ENCODE measurements at places on chromosomes 13 and 19.
A peak's percentile ranks its signal among the peaks of the same experiment; 100 is the strongest.

DNA sequence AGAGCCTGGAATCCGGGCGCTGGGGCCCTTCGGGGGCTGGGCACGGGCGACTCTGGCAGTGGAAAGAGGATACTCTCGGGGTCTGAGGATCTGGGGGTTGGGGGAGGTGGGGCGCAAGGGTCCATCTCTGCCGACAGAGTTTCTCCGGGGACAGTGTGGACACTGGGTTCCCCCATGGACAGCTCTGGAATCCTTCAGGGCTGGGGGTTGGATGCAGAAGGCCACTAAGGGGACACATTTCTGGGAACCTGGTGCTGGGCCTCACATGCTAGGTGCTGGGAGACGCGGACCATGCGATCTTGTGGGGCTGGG, 2.3 kb downstream of the TGFBR3L start:
- peaks cover 21% of the 10 kb centered on the region for H3K27me3 ChIP-seq
- peaks cover 35% of the 10 kb centered on the region for H3K36me3 ChIP-seq
- H3K4me1 ChIP-seq: peaks cover 41% of the 10 kb centered on the region
- no peak overlapping the region for H3K27ac ChIP-seq

- H3K4me1 ChIP-seq: no peaks in the 10 kb centered on the region
- H3K27me3 ChIP-seq: no peaks in the 10 kb centered on the region
- DNase-seq: peak; percentile 85
- H3K4me3 ChIP-seq: no peak overlapping the region
- no peak overlapping the region for H3K27ac ChIP-seq
- H3K36me3 ChIP-seq: no peaks in the 10 kb centered on the region
These were observed 12.8 kb downstream of the SHC2 start for GRCh38 chr19:447816-448560.

DNA sequence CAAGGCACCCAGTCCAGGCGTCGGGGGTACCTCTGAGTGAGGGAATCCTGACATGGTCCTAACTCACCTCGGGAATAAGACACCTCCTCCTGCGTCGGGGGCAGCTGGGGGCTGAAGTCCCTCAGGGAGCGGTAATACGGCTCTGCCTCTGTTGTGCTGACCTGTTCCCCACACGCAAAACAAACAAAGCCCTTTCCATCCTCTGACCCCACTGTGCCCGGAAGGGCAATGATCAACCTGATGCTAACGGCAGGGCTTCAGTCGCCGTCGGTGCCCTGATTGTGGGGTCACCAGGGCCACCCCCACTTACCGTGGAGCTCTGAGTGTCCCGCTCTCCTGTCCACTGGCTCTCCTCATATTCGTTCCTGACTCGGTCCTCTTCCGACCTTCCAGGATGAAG, 18.3 kb upstream of the PRODH2 start:
- no peak overlapping the region for H3K27ac ChIP-seq
- no peaks in the 10 kb centered on the region for H3K36me3 ChIP-seq
- peaks cover 26% of the 10 kb centered on the region for H3K27me3 ChIP-seq
- no peak for DNase-seq
- H3K4me1 ChIP-seq: no peaks in the 10 kb centered on the region
- H3K4me3 ChIP-seq: no peak overlapping the region

DNA sequence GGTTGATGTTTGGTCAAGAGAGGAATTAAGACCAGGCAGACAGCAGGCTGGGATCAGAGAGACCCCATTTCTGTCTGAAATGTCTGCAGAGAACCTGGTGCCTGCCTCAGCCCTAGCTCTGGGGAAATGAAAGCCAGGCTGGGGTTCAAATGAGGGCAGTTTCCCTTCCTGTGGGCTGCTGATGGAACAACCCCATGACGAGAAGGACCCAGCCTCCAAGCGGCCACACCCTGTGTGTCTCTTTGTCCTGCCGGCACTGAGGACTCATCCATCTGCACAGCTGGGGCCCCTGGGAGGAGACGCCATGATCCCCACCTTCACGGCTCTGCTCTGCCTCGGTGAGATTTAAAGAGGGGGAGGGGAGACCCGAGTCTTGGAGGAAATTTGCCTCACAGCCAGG, at the start of gene LILRB4:
Gene LILRB4 (plus strand): TSS at position 256 of the 400 bp plus-strand sequence. CDS start 49 bp downstream, at position 305.
- H3K4me3 ChIP-seq: peak within 1 kb of the TSS; percentile 16
- no peaks in the 10 kb centered on the region for H3K27me3 ChIP-seq
- no peaks in the 10 kb centered on the region for H3K4me1 ChIP-seq
- H3K36me3 ChIP-seq: no peaks in the 10 kb centered on the region
- H3K27ac ChIP-seq: no peak within 1 kb of the TSS
- DNase-seq: no peak

DNA sequence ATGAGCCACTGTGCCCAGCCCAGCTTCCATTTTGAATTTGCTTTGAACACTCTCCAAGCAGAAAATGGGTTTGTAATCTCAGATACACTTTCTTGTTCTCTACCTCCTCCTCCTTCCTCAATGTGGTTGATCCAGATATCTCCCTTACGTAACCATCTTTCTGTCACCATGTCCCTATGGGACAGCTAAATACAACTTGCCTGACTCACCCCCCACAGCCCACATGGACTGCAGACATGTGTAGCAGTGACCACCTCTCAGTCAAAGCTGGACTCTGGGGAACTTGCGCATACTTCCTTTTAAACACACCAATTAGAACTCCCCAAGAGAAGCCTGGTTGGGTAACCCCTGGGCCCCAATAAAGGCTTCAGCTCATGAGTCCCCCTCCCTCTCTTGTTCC, 10.8 kb upstream of the ZNF799 start:
- no peaks in the 10 kb centered on the region for H3K27me3 ChIP-seq
- H3K4me3 ChIP-seq: no peak overlapping the region
- H3K36me3 ChIP-seq: no peaks in the 10 kb centered on the region
- no peak for DNase-seq

DNA sequence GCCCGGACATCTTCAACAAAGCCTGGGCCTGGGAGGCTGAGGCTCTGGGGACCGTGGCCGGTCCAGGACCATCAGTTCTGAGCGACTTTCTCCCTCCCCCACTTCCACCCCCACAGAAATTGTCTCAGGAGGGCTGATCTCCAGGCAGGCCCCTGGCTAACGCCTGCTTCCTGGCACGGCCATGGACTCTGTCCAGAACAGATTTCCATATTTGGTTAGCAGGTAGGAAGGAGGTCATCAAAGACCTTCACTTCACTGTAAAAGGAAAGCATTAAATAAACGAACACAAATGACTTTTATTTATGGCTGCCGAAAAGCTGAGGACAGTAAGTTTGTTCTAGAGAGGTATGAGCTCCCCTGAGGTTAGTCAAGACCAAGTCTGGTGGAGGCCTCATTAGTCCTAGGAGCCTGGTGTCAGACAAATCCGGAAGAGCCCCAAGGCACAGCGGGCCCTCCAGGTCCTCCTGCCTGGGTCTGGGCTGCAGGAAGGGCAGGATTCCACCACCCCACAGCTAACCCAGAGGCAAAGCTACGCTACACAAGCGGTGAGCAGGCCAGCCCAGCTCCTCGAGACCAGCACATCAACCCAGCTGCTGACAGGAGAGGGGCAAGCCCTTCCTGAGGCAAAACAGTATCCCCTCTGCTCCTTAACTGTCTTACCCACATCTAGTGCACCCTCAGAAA, 4.6 kb upstream of the PLPP2 start:
- no peak overlapping the region for H3K4me3 ChIP-seq
- peaks cover 20% of the 10 kb centered on the region for H3K4me1 ChIP-seq
- no peak overlapping the region for H3K27ac ChIP-seq
- no peak for DNase-seq
- H3K36me3 ChIP-seq: no peaks in the 10 kb centered on the region
- H3K27me3 ChIP-seq: peaks cover 46% of the 10 kb centered on the region

GRCh38 chr13:25902891-25903341, 148.9 kb downstream of the SHISA2 start:
- H3K27me3 ChIP-seq: no peaks in the 10 kb centered on the region
- no peaks in the 10 kb centered on the region for H3K36me3 ChIP-seq
- H3K4me3 ChIP-seq: no peak overlapping the region
- H3K4me1 ChIP-seq: peaks cover 11% of the 10 kb centered on the region
- no peak overlapping the region for H3K27ac ChIP-seq
- no peak for DNase-seq

DNA sequence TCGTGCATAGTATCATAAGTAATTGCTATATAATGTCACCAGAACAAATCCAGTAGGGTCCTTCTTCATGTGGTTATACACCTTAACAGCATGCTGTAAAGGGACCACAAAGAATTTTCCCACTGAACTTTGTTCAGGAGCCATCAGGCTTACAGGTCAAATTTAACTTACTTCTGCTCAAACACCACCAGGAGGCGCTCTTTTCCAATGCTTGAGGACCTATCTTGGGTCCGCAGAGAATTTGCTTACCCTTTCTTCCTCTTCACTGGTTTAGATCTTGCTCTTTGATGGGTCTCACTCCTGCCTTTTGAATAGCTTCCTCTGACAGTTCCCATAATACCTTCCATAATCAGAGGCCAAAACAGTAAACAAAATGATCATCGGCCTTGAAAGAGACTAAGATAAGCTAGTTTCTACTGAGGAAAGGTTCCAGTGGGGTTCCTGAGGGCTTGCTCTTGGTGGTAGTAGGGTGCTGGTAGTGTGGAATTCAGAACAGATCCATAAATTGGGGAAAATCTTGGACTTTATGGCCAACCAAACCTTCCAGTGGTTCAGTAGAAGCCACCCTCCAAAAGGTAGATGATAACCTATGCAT, 37.4 kb downstream of the SCGB2B2 start:
- H3K27me3 ChIP-seq: no peaks in the 10 kb centered on the region
- H3K4me3 ChIP-seq: no peak overlapping the region
- H3K36me3 ChIP-seq: no peaks in the 10 kb centered on the region

- no peaks in the 10 kb centered on the region for H3K27me3 ChIP-seq
- H3K27ac ChIP-seq: no peak overlapping the region
- no peaks in the 10 kb centered on the region for H3K4me1 ChIP-seq
- H3K4me3 ChIP-seq: no peak overlapping the region
These were observed 1646.2 kb upstream of the SPRY2 start for GRCh38 chr13:81987159-81987558.

- no peaks in the 10 kb centered on the region for H3K27me3 ChIP-seq
- H3K27ac ChIP-seq: no peak overlapping the region
- no peak overlapping the region for H3K4me3 ChIP-seq
- peaks cover 11% of the 10 kb centered on the region for H3K36me3 ChIP-seq
These were observed 42.5 kb downstream of the RASA3 start for GRCh38 chr13:114089751-114090400.

DNA sequence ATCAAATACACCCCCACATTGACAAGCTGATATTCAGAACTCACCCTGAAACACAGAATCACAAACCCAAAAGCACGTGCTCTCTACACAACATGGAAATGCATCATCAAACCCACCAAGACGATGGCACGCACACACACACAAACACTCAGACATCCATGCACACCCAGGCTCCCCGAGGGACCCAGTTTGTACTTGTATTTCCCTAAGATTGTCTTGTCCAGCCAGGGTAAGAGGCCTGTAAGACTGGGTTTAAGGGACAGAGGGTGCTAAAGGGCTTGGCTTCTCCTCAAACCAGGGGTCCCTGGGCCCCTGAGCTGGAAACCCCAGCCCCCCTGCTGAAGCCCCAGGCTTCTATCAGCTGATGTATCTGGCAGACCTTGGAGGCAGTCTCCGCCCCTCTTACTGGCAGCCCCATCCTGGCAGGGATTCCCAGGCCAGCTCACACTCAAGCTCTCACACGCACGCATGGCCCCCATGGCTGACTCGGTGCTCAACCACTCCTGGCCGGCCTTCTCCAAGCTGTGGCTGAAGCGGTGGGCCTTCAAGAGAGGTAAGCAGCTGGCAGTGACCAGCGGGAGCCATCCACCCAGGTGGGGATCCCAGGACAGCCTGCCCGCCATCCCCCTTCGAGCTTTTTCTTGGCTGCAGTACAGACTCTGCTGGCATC, 6.5 kb downstream of the ARHGEF18 start:
- H3K36me3 ChIP-seq: no peaks in the 10 kb centered on the region
- no peaks in the 10 kb centered on the region for H3K4me1 ChIP-seq
- peaks cover 21% of the 10 kb centered on the region for H3K27me3 ChIP-seq
- H3K27ac ChIP-seq: no peak overlapping the region
- peak overlapping the region; percentile 73 for H3K4me3 ChIP-seq

DNA sequence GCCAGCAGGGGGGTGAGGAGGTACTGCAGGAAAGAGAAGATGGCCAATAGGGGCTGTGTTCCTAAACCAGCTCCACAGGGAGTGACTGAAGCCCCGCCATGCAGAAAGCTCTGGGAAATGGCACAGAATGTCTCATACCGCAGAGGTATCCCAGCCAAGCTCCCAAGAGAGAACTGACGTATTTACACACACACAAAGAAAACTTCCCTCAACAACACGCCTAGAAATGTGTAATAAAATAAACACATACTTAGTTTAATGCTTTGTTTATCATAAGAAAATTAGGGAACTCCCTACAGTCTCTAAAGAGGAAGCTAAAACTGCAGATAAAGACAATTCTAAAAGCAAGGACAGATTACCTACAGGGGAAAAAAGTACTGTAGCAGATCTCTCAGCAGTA, 40.0 kb downstream of the ESD start:
- H3K27me3 ChIP-seq: no peaks in the 10 kb centered on the region
- no peak overlapping the region for H3K27ac ChIP-seq
- H3K4me3 ChIP-seq: no peak overlapping the region
- peak; percentile 70 for DNase-seq
- H3K4me1 ChIP-seq: peaks cover 2% of the 10 kb centered on the region

DNA sequence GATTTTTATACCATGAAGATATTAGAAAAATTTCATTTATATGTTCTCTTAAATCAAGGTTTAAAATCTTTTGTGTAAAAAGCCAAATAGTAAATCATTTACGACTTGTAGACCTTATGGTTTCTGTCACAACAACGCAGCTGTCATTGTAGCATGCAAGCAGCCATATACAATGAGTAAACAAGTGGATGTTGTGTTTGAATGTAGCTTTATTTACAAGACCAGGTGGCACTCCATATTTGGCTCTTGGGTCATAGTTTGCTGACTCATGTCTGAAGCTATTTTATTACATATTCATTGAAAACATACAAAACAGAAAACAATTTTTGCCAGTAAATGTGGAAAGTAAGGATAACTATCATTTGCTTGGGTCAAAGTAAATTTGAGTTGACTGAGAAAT, 930.8 kb downstream of the SLITRK5 start:
- no peaks in the 10 kb centered on the region for H3K27me3 ChIP-seq
- no peaks in the 10 kb centered on the region for H3K36me3 ChIP-seq
- peak; percentile 31 for DNase-seq
- H3K27ac ChIP-seq: no peak overlapping the region
- H3K4me1 ChIP-seq: no peaks in the 10 kb centered on the region

DNA sequence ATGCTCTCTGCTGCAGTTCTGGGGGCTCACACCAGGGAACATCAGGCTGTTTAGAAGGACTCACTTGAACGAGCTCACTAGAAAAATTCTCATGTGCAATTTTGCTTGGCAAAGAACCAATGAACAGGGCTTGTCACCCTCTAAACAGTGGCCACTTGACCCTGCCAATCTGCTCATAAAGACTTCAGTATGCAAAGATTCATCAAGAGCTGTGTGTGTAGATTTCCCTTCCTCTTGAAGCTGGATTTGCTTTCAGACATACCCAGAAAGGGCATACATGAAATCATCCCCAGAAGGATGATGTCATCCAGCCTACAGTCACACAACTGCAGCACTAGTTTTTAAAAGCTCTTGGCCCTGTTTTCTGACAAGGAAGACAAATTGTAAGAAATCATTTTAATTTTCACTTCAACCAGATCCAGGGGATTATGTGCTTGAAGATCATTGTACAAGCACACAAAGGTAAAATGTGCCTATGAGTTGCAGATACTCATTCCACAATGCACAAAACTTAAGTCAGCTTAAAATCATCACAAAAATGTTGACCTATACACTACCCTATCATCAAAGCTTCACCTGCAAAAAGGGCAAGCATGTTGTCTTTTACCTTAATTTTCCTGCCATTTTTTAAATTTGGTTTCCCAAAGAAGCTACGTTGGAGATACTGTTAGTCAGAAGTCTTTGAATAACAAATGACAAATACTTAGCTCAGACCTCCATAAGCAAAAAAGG, 5.2 kb upstream of the STK24 start:
- H3K36me3 ChIP-seq: no peaks in the 10 kb centered on the region
- H3K27me3 ChIP-seq: no peaks in the 10 kb centered on the region
- H3K4me1 ChIP-seq: peaks cover 10% of the 10 kb centered on the region
- H3K4me3 ChIP-seq: no peak overlapping the region
- no peak overlapping the region for H3K27ac ChIP-seq
